ENCODE measurements at places on chromosomes 16 and 17. TPM values are rescaled to one million over a fixed set of nuclear protein-coding genes. Genes with fewer than 3 reads are reported as not detected.

- no peaks in the 10 kb centered on the region for H3K4me1 ChIP-seq
- no peaks in the 10 kb centered on the region for H3K36me3 ChIP-seq
- peaks cover 14% of the 10 kb centered on the region for H3K27me3 ChIP-seq
- H3K4me3 ChIP-seq = no peak overlapping the region
- H3K27ac ChIP-seq = no peak overlapping the region
These were observed 23.8 kb downstream of the EPN2 start for GRCh38 chr17:19260958-19261357.

DNA sequence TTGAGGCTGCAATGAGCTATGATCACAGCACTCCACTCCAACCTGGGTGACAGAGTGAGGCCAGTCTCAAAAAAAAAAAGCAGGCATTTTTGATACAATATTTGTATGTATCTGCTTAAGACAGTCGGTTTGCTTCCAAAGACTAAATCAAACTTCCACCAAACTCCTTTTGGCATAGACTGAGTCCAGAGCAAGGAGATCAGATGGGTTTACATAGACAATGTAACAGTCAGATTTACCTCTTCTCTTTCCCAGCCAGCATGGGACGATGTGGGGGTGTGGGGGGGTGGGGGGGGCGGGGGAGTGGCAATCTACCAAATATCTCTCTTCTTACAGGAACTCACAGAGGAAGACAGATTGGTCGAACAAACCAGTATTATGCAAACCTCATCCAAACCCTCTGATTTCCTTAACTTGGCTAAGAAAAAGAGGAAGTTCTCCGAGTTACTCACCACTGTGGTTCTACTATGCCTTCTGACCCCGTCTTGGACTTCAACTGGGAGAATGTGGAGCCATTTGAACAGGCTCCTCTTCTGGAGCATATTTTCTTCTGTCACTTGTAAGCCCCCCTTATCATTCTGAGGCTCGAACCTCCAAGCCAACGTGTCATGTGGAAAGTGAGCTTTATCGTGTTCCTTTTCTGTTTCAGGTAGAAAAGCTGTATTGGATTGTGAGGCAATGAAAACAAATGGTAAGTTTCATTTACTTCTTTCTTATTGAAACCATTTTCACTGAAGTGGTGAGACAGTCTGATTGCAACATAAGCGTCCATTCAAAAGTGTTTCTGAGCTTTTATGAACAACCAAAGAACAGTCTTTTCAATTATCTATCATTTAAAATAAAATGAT is at the start of gene MILR1:
Gene MILR1 (plus strand): TSS at position 451 of the 848 bp plus-strand sequence. CDS start 54 bp downstream, at position 505.
- H3K36me3 ChIP-seq = no peaks in the 10 kb centered on the region
- DNase-seq = no peak
- H3K27ac ChIP-seq = peak within 1 kb of the TSS; percentile 17
- H3K4me3 ChIP-seq = no peak within 1 kb of the TSS

DNA sequence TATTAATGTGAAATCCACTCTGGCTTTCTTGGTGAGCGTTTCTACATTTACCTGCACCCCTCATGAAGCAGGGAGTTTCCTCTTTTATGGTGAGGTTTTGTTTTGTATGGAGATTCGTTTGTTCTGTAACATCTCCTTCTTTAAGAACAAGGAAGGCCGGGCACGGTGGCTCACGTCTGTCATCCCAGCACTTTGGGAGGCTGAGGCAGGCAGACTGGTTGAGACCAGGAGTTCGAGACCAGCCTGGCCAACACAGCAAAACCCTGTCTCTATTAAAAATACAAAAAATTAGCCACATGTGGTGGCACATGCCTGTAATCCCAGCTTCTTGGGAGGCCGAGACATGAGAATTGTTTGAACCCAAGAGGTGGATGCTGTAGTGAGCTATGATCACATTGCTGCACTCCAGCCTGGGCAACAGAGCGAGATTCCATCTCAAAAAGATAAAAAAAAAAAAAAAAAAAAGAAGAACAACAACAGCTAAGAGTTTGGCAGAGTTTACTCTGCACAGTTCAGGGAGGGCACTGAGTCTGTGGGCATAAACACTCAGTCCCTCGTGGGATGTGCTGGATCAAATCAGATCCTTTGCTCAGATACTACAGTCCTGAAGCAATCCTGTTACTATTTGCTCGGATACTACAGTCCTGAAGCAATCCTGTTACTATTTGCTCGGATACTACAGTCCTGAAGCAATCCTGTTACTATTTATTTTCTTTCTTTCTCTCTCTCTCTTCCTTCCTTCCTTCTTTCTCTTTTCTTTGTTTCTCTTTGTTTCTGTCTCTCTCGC is 28.9 kb downstream of the ADCY9 start:
- H3K4me3 ChIP-seq = no peak overlapping the region
- DNase-seq = no peak
- H3K4me1 ChIP-seq = peaks cover 28% of the 10 kb centered on the region
- peaks cover 6% of the 10 kb centered on the region for H3K36me3 ChIP-seq
- H3K27ac ChIP-seq = no peak overlapping the region
- no peaks in the 10 kb centered on the region for H3K27me3 ChIP-seq

GRCh38 chr17:51643702-51644490 is 383.6 kb downstream of the UTP18 start:
- H3K4me1 ChIP-seq = no peaks in the 10 kb centered on the region
- no peak for DNase-seq
- no peak overlapping the region for H3K27ac ChIP-seq
- peaks cover 9% of the 10 kb centered on the region for H3K27me3 ChIP-seq

GRCh38 chr17:57927048-57927723 is 28.0 kb downstream of the CUEDC1 start:
- no peak overlapping the region for H3K27ac ChIP-seq
- DNase-seq = no peak
- H3K36me3 ChIP-seq = peaks cover 2% of the 10 kb centered on the region
- peaks cover 19% of the 10 kb centered on the region for H3K4me1 ChIP-seq

GRCh38 chr17:72618001-72618509 is 474.4 kb downstream of the SLC39A11 start:
- peak; percentile 60 for DNase-seq
- H3K36me3 ChIP-seq = no peaks in the 10 kb centered on the region
- H3K27me3 ChIP-seq = peaks cover 45% of the 10 kb centered on the region
- H3K4me1 ChIP-seq = peaks cover 23% of the 10 kb centered on the region
- peak overlapping the region; percentile 35 for H3K4me3 ChIP-seq

DNA sequence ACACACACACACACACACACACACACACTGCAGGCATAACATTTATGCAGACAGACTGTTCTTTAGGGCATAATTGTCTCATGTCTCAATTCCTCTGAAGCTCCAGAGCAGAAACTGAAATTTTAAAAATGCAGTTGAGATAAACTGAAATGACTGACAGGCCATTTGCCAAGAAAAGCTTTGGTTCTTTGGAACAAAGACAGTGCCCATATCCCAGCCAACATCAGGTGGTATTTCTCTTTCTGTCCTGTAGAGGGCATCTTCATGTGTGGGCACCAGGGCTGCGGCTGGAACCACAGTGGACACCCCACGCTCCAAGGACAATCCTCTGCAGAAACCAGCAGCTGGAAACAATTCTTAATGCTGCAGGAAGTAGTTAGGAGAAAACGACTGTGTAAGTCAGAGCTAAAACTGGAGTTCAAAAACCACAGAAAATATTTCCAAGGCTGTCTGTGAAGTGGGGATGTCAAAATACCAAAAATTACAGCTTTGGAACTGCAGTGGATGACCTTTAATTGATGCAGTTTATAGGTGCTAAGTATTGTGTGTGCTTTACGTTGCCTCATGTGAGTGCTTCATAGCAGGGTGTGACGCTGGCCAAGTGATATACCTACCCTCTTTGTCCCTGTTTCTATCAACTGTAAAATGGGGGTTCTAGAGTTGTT is 10.6 kb upstream of the MEFV start:
- peaks cover 47% of the 10 kb centered on the region for H3K36me3 ChIP-seq
- H3K27ac ChIP-seq = no peak overlapping the region
- no peak overlapping the region for H3K4me3 ChIP-seq

DNA sequence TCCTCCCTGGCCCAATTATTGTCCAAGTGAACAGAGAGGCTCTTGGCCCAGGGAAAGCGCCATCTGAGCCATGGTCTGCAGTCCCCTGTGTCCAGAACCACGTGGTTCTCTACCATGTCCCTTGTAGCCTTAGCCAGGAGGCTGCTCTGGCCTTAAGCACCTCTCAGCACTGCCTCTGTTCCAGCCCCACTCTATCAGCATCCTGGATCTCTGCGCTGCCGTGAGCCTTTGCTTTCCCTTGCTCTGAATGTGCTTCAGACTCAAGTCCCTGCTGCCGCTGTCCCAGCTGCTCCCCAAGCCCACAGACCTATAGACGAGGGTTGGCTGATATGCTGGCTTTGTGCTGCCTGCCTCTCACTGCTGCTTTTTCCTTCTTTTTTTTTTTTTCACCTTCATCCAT is 33.9 kb downstream of the CYB561 start:
- no peak for DNase-seq
- H3K27me3 ChIP-seq = peaks cover 4% of the 10 kb centered on the region
- no peak overlapping the region for H3K4me3 ChIP-seq
- no peak overlapping the region for H3K27ac ChIP-seq
- no peaks in the 10 kb centered on the region for H3K36me3 ChIP-seq

DNA sequence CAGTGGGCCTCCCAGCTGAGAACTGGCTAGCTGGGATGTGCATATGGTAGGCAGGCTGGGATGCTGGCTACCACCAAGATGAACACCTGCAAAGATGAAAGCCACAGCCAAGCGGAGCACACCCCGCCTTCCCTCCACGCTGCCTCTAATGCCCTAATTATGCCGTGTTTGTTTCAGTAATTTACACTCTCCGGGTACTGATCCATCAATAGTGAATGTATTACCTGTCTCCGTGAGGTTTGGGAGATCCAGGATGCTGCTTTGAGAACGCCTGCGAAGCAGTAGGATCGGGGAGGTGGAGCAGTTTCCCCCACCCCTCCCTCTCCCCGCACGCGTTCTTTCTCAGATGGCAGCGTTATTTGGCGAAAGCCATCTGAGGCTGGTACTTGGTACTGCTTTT is 28.9 kb upstream of the GSE1 start:
- H3K27ac ChIP-seq = no peak overlapping the region
- H3K4me1 ChIP-seq = peaks cover 4% of the 10 kb centered on the region
- no peaks in the 10 kb centered on the region for H3K27me3 ChIP-seq
- DNase-seq = no peak
- no peak overlapping the region for H3K4me3 ChIP-seq
- H3K36me3 ChIP-seq = no peaks in the 10 kb centered on the region

DNA sequence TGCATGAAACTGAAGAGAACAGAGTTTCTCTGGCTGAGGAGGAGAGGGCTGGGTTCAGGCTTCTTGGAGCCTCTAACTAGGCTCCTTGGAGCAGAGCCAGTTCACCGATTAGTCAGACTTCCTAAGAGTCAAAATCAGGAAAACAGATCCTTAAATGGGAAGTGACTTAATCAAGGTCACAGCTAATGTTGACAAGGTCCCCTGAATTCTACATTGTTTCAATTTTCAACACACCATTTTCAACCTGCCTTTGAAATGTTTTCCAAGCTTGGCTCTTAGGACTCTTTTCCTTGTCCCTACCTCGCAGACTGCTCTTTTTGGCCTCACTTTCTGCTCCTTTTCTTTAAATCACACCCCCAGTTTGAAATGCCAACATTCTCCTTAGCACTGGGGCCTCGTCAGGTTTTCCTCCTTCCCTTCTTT is 16.3 kb downstream of the MYL4 start:
- peaks cover 27% of the 10 kb centered on the region for H3K4me1 ChIP-seq
- no peak overlapping the region for H3K4me3 ChIP-seq
- no peak overlapping the region for H3K27ac ChIP-seq
- H3K27me3 ChIP-seq = peaks cover 4% of the 10 kb centered on the region

DNA sequence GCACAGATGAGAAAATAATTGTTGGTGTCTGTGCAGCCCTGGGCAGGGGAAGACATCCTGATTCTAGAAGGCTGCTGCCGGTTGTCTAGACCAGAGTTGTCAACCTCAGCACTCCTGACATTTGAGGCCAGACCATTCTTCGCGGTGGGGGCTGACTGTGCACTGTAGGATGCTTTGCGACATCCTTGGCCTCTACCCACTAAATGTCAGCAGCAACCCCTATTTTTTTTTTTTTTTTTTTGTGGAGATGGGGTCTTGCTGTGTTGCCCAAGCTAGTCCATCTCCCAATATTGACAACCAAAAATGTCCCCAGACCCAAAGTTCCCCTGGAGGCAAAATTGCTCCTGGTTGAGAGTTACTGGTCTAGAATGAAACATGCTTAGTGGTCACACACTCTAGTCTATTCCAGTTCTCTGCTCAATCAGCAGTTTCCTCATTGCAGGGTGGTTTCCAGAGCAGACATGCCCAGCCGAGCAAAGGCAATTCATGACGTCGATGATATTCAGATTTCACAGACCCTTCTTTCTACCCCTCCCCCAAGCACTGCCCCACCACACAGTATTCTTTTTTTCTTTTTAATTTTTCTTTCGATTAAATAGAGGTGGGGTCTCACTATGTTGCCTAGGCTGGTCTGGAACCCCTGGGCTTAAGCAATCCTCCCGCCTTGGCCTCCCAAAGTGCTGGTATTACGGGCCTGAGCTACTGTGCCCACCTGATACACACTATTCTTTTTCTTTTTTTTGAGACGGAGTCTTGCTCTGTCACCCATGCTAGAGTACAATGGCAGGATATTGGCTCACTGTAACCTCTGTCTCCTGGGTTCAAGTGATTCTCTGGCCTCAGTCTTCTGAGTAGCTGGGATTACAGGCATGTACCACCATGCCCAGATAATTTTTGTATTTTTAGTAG is 9.0 kb downstream of the C17orf99 start:
- H3K27ac ChIP-seq = peak overlapping the region; percentile 64
- H3K36me3 ChIP-seq = no peaks in the 10 kb centered on the region
- DNase-seq = no peak
- peaks cover 9% of the 10 kb centered on the region for H3K4me1 ChIP-seq
- no peak overlapping the region for H3K4me3 ChIP-seq

- H3K4me3 ChIP-seq = no peak overlapping the region
- H3K36me3 ChIP-seq = no peaks in the 10 kb centered on the region
- H3K4me1 ChIP-seq = peaks cover 6% of the 10 kb centered on the region
- no peaks in the 10 kb centered on the region for H3K27me3 ChIP-seq
- no peak for DNase-seq
- no peak overlapping the region for H3K27ac ChIP-seq
These were observed 4.7 kb upstream of the COQ7 start for GRCh38 chr16:19062706-19063105.

The CNGB1 gene
- not detected for total RNA-seq

The DPEP3 gene
- 0.10 TPM for total RNA-seq

The CDYL2 gene
- total RNA-seq = 49.0 TPM

All from activated CD4-positive, alpha-beta T cell treated with anti-CD3 and anti-CD28 coated beads, Interleukin-2, amount 10 ng/mL, durations not matched to agents 7 days and 5 days (primary cell).